ENCODE measurements at places on chromosomes 7 and 10. TPM values are rescaled to one million over a fixed set of nuclear protein-coding genes. Genes with fewer than 3 reads are reported as not detected.

Gene SEMA3D
- 44.8 TPM for polyA plus RNA-seq

Gene PON3
- 2.3 TPM for polyA plus RNA-seq

Gene ZNF467
- polyA plus RNA-seq: 35.6 TPM

Gene JCAD
- polyA plus RNA-seq: 29.6 TPM

DNA sequence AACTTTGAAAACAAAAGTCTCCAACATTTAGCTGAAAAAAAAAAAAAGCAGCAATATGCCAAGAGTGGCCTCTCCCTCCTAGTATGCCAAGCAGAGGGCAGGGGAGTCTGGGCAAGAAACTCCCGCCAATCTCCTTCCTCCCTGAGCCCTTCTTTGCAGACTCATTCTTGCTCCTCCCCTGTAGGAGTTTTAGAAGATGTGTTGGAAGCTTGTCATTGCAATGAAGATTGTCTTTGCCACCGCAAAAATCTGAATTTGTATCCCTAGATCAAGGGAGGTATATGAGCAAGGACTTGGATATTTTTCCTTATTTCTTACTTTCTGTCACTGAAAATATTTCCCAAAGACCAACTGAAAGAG is 2.6 kb upstream of the TNS3 start:
- DNase-seq: no peak

GRCh38 chr7:40887099-40887498 is 752.3 kb downstream of the SUGCT start:
- DNase-seq: no peak

GRCh38 chr7:50621973-50622490 is 56.8 kb upstream of the DDC start:
- no peak for DNase-seq

DNA sequence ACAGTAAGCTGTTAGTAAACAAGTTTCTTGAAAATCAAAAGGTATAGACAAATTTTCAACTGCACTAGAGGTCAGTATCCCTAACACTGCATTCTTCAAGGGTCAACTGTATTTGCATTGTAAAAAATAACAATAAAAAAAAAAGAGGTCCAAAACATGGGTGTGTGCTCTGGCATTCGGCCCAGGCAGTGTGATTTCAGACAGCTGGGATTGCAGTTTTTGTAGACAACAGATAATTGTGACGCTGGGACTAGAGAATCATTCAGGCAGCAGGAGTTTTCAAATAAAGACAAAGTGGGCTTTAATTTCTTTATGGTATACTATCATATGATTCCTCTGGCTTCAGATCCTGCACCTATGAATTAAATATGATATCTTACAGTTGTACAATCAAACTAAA is 543.2 kb upstream of the SEMA3D start:
- DNase-seq: no peak

DNA sequence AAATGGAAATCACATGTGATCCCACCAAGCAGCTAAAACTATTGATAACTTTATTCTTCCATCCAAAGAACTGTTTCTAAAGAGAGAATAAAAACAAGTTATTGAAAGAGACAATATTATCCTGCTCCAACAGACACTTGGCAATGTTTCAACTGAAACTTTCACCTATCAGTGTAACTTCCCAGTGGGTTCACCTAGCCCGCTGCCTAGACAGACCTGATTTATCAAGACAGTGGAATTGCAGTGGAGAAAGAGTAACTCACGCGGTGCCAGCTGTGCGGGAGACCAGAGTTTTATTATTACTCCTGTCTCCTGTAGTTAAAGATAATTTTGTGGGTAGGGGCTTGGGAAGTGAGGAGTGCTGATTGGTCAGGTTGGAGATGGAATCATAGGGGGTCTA is 199.8 kb downstream of the AHR start:
- no peak for DNase-seq

DNA sequence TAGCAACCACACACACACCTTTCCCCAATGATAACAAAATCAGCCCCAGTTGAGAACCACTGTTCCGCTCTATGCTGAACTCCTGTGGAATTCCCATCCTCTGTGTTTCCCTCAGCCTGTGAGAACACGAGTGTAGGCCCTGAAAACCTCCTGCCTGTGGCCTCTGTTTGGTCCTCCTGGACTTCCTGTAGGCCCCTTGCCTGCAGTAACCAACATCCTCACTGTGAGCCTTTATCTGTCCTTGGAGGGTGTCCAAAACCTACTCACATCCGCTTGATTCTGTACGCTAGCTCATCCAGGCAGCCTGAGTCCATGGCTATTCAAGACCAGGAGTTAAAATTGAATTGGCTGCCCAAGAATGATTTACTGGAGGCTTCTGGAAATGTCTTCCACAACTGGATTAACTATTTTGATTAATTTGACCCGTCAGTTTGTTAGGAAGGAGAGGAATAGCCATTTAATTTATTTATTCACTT is 149.8 kb downstream of the AKR1D1 start:
- no peak for DNase-seq

DNA sequence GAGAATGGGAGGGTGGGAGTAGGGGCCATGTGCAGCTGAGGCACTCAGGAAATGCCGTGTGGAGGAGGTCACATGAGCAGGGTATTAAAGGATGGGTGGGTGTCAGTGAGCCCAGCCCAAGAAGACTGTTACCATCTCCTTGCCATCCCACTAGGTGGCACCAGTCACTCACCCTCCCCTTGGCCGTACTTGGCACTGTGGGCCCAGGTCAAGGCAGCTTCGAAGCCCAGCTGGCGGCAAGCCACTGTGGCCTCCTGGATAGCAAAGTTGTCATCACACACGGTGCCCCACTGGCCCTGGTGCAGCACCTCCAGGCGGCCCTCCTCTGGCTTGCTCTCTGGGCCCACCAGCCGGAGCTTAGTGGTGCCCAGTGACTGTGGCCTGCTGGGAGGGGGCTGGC is 5.4 kb downstream of the LOXL4 start:
- no peak for DNase-seq

DNA sequence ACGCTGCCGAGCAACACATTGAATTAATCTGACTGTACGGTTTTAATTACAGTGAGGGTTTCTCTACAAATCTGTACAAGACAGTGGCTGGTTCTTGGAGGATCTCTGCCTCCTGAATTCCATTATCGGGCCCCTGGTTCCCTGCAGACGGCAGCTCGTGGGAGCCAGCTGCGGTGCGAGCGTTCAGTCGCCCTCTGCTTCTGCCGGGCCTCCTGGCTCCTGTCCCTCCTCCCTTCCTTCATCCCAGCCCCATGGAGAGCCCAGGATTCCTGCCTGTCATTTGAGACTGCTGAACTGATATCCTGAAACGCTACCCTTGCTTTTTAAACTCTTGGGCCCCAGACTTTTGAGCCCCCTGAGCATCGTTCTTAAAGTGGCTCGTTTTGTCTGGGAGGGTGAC is 6.6 kb upstream of the DLX6 start:
- no peak for DNase-seq
